Activated T-helper 1 cell treated with Interleukin-2 at 50 U/mL for 16 hours (primary cell): ENCODE measurements at places on chromosomes 12 and 14.

DNA sequence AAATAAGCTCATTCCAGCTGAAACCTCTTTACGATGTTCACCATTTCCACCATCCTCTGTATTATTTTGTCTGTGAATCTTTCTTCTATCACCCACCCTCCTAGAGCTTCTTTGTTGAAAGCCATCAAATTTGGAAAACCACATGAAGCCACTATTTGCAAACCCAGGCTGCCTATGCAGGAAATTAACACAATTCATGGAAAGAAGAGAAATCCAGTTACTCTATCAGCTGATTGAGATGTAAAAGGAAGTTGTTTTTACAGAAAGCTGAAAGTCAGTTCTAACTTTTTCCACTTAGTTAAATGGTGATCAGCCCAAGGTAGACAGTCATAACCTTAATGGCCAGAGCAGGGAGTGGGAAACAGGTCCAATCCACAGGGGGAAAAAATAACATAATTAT lies 6.6 kb downstream of the RHOJ start:
- DNase-seq = no peak

DNA sequence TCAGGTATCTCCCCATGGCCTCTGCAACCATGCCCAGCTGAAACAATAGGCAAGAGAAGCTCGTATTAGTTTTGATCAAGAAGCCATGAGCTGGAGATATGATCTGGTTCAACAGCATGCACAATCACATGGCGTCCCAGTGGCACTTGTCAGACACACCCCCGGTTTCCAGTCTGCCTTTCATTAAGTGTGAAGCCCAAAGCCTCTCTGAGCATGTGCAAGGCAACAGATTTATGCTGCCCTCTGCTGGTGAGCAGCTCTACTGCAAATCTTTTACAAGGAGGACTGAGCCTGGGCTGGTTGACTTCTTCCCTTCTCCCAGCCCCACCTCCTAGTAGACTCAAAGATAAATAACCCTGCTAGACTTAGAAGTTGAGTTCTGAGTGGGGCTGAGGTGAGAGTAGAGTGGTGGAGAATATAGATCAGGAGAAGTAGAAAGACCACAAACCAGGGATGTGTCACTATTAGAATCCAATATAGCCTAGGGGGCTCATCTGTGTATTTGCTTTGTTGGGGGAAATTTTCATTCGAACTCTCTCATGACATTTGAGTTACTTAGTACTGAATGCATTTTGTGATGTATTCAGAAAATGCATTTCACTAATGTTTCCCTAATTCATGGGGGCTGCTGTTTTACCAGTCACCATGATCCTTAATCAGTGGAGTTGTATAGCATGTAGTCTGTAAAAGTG lies 53.7 kb upstream of the MBIP start:
- peak; percentile 36 for DNase-seq

DNA sequence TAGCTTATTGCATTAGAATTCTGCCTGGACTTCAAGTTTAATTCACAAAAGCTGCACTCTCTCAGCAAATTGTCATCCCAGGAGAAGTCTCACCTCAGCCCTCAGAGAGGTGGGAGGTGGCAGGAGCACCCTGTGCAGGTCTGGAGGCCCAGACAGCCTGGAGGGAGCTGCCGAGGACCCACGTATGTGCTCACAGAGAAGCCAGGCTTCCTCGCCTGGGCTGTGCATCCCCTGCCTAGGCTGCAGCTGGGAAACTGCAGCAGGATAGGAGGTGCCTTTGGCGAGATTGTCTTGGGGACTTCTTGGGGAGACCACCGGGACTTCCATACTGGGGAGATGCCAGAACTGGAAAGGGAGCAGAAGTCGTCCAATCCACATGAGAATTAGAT lies 8.8 kb downstream of the CPNE6 start:
- DNase-seq = no peak

DNA sequence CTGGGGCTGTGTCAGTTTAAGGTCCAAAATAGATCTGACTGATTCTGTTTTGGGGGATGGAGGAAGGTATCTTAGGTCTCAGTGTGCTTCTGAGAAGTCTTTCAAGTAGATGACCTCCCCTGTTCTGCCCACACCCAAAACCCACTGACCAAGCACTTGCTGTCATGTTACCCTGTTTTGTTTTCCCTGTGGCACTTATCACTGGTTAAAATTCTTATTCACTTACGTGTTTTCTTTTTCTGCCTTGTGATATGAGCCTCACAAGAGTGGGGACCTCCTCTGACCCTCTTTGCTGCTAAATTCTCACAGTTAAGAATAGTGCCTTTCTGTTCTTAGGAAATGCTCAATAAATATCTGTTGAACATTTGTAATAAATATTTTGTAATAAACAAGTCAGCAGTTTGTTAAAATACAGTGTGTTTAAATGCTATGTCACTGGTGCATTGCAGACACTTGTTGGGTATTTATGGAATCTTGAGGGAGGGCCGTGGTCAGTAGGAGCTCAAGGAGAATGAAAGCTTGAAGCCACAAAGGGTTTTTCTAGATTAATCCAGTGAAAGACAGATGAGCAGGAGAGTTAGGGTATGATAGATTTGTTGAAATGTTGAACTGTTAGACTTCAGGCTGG lies 20.9 kb downstream of the PLEKHA5 start:
- DNase-seq = no peak

DNA sequence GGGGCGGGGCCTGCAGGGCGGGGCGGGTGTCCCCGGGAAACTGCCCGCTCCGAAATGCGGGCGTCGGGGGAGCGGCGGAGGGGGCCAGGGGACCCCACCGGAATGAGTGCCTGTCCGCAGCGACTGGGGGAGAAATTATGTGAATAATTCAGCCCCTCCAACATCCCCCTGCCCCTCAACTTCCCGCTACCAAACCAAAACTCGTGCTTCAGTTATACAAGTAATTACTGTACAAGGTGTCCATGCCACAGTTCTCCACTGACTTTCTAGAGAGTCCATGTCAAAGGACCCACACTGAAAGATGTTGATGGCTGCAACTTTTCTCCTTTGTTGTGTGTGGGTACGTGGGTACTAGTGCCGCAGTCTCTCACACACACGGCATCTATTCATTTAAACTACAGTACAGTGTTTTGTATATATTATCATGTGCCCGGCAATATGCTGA lies 414 bp upstream of the CDK17 start:
- no peak for DNase-seq

GRCh38 chr14:63209160-63209559 lies 4.9 kb downstream of the RHOJ start:
- no peak for DNase-seq

GRCh38 chr12:124422570-124423523 lies 128.0 kb downstream of the RFLNA start:
- no peak for DNase-seq
